ENCODE measurements at places on chromosomes 1 and 21.

GRCh38 chr1:206502812-206503211, 4.5 kb upstream of the RASSF5 start:
- no peak for DNase-seq

GRCh38 chr1:6016191-6016865, 24.1 kb upstream of the NPHP4 start:
- DNase-seq: no peak

DNA sequence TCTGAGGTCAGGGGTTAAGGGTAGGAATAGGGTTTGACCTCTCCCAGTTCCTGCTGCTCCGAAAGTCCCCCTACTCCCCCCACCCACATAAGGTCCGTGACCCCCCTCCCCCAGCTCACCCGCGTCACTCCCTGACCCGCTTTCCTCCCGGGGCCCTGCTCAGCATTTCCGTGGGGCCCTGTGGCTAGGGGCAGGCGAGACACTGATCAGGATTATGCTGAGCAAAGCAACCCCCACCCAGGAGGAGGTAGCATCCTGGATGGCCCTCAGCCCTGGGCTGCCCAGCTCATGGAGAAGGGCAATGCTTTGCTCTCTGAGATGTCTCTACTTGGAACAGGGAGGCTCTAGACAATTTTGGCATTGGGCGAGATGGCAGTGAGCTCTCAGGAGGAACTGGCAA, 3.7 kb downstream of the RORC start:
- DNase-seq: no peak

DNA sequence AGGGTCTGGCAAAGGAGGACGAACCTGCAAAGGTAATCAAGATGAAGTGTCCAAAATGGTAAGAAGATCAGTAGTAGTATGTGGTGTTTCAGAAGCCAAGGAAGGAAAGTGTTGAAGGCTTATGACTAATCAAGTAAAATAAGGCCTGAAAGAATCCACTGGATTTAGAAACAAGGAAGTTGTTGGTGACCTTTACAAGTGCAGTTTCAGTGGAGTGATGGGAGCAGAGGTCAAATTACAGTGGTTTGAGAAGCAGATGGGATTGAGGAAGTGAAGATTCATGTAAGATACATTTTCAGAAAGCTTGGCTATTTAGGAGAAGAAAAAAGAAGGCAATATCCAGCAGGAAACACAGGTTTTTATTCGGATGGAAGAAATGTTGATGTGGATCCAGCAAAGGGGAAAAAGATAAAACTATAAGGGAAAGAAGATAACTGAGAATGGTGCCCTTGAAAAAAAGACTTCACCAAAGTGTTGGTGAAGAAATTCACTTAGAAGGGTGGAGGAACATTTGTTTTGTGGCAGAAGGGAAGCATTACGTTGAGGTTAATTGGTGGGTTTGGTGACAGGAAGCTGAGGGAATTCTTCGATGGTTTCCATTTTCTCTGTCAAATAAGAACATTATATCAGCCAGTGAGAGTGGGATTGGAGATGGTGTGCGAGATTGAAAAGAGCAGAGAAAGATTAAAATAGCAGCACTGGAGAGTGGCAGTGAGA, 2.1 kb downstream of the ARMH1 start:
- DNase-seq: no peak

DNA sequence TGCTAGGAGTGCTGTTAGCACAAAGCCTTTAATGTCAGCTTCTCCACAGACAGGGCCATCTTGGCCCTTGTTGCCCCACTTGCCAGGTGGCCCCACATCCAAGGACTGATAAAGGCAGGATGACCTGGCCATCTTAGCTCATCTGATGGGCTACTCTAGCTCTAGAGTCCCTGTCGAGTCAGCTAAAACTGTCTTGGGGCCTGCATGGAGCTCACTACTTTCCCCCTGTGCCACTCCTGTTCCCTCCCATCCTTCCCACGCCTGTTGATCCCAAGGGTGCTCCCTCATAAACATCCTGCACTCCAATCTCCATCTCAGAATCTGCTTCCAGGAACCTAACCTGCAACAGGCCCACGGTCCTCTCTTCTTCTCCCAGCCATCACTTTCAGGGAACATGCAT, 652 bp upstream of the GPX7 start:
- no peak for DNase-seq

DNA sequence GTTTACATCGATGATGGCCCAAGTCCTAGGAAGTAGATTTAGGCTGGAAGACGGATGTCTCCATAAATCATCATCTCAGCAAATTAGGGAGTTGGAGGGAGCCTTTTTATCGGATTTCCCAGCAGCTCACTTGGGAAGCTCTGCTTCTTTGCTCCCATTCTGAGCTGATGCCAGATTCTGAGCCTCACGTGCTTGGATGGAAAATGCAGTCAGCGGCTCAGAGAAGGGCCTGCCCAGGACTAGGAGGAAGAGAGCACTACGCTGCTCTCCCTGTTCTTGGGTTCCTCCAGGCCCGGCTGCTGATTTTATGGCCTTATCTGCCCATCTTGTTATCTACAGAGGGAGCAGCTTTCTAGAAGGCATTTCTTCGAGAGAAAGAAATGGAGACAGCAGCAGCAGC, 42.0 kb downstream of the UBIAD1 start:
- no peak for DNase-seq

DNA sequence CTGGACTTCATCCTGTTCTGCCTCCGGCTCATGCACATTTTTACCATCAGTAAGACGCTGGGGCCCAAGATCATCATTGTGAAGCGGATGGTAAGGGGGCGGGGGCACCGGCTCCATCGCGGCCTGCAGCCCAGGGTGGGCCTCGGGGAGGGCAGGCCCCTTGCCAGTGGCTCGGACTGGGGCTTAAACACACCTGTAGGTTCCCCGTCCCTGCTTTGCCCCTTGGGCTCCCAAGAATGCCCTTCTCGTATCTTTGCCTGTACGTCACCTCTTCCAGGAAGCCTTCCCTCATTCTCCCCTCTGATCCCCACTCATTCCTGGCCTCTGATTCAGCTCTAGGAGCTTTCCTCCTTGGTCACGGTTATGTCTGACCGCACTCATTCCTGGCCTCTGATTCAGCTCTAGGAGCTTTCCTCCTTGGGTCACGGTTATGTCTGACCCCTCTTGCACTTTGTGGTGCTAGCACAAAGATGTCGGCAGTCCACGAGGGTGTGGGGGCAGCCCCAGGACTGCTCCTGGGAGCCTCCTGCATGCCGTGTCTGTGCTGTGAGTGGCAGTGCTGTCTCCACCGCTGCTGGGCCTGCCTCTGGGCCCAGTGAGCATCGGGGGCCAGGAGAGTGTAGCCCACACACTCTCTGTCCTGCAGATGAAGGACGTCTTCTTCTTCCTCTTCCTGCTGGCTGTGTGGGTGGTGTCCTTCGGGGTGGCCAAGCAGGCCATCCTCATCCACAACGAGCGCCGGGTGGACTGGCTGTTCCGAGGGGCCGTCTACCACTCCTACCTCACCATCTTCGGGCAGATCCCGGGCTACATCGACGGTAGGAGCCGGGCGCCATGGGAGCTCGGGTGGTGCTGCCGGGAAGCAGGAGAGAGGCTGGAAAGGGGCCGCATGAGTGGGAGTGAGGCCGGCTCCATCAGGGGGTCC, 49.1 kb upstream of the LRRC3 start:
- no peak for DNase-seq

- no peak for DNase-seq
Observed at GRCh38 chr1:7587108-7587772, 183.9 kb upstream of the VAMP3 start.

GRCh38 chr1:241215203-241215602, 141.8 kb downstream of the RGS7 start:
- DNase-seq: no peak

- no peak for DNase-seq
Observed at GRCh38 chr1:209756615-209757445, 977 bp downstream of the TRAF3IP3 start.

DNA sequence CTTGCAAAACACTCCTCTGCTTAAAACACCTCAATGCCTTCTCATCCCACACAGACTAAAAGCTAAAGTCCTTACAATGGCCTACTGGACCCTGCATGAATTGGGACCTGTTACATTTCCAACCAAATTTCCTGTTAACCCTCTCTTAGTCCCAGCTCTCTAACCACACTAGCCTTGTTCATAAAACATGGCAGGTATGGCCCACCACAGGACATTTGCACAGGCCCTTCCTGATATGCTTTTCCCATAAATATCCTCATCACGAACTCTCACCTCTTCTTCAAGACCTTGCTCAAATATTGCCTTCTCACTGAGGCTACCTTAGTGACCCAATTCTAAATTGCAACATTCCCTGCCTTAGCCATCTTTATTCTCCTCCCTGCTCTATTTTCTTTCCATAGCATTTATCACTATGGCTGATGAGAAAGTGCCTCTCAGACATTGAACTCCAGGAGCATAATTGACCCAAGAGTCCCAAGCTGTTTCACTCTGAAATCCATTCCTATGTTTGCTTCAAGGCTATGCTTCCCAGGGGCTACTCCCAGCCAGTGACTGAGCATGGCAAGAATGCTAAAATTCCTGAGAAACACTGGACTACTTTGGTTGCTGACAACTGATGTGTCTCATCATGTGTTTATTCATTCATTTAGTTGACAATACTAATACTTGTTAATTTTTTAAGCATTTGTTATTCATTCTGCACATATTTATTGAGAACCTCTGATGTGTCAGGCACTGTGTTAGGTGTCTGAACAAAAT, 2.7 kb upstream of the PALMD start:
- DNase-seq: no peak

GRCh38 chr1:160546942-160547341, 23.9 kb upstream of the SLAMF6 start:
- DNase-seq: no peak

DNA sequence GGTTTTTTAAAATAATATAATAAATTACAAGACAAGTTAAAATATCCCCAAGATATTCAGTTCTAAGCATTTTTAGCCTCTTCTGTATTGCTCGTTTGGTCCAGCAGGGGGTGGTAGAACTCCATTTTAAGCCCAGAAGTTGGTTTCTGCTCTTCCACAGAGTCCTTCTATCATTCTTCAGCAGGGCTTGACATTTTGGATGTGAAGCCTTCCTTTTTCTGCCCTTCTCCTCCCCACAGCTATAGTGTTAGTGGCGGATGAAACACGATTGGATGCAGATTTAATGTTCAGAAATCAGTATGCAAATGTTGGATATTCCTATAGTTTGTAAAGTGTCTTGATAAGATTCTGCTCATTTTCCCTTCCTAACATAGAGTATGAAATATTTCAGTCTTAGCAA, 1.4 kb downstream of the NCAM2 start:
- DNase-seq: no peak

- no peak for DNase-seq
Observed at GRCh38 chr1:29311352-29312030, 75.2 kb downstream of the PTPRU start.

DNA sequence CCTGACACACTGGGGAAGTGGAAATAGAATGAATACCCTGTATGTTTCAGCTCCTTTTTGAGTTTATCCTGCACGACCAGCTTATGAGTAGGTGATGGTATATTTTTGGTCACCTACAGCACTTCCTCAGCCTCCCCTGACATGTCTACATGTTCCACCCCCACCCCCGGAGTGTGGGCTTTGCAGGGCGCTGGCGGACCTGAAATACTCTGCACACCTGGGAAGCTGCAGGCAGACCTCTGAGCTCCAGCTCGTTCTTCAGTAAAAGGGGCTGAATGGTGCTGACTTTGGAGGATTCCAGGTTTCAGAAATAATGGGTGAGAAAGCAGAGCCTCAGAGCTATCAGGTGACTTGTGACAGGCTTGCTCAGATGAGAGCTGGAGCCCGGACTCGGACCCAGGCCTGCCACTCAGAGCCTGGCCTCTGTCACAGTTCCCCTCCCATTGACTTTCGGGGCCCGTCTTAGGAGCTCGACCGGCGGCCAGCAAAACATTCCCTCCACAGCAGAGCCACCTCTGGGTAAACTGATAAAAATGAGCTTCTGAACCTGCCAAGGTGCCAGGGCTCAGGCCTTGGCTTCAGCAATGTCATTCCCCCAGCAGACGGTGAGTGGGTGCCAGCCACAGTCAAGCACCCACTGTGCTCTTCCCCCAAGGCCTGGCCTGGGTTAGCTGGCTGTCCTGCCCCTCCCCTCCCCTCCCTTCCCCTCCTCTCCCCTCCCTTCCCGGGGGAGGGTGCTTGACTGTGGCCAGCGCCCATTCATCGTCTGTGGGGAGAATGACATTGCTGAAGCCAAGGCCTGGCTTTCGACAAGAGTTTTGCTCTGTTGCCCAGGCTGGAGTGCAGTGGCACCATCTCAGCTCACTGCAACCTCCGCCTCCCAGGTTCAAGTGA, 30.1 kb downstream of the DOP1B start:
- DNase-seq: no peak

DNA sequence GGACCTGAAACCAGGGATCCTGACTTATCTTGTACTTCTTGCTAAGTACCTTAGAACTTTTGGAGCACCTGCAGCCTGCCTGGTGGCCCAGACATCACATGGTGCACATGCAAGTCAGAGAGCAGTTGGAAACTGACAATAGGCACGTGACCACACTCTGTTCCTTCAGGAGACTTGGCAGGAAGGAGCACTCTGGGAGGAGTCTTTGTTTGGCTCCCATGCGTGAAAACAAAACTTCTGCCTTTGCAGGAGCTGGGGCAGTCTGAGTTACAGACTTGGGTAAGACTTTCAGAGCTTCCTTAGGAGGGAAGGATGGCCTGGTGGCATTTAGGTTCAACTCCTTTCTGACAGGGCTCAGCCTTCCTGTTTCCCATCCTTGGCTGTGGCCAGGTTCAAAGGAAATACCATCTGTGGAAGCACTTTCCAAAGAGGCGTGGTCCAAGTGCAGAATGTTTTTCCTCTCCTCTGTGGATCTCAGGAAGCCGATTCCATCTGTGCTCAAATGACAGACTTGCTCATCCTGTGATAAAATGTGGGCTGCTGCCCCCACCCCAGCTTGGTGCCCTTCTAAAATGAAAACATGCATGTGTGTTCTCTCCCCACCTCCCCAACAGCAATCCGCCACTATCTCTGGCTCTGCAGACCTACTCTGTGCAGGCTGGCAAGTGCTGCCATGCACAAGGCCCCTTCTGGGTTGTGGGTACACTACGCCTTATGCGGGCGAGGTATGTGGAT, 14.1 kb upstream of the ZNF436 start:
- DNase-seq: no peak

GRCh38 chr1:208264469-208265121, 20.4 kb upstream of the PLXNA2 start:
- no peak for DNase-seq

DNA sequence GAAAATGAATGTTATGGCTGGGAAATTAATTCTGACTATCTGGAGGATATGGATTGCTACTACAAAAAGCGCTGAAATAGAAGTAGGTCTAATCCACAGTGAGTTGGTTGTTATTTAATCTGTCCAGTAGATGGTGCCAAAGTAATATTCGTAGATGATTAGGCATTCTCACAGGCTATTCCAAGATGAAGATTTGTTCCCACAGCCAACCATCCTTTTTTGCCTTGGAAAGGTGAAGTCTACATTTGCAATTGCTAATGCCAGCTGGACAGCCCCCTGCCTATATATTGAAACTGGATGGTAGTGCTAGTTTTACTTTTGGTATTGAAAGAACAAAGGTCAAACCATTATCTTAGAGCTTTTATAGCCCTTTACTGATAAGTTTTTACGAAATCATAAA, 43.8 kb downstream of the RBM11 start:
- DNase-seq: no peak
